Posterior vena cava (tissue), 2 donors: ENCODE measurements at places on chromosomes 3 and 15.

DNA sequence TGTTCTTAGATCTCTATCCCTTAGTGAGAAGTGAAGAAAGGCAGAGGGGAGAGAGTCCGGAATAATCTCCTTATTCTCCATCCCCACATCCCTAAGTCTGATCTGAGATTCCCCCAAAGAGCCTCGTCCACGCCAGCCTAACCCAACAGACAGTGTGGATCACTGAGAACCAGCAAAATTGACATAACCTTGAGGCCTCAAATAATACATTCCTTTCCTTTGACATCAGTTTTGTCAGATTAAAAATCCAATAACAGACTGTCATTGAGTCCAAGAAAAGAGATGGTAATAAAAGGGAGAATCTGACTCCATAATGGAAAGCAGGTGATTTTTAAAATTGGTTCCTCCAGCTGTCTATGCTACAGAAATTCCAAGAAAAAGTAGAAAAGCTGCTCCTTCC, 7.7 kb upstream of the SIAH2 start:
- DNase-seq, result no peak

GRCh38 chr3:156818273-156818651, 7.9 kb upstream of the LEKR1 start:
- no peak for DNase-seq

DNA sequence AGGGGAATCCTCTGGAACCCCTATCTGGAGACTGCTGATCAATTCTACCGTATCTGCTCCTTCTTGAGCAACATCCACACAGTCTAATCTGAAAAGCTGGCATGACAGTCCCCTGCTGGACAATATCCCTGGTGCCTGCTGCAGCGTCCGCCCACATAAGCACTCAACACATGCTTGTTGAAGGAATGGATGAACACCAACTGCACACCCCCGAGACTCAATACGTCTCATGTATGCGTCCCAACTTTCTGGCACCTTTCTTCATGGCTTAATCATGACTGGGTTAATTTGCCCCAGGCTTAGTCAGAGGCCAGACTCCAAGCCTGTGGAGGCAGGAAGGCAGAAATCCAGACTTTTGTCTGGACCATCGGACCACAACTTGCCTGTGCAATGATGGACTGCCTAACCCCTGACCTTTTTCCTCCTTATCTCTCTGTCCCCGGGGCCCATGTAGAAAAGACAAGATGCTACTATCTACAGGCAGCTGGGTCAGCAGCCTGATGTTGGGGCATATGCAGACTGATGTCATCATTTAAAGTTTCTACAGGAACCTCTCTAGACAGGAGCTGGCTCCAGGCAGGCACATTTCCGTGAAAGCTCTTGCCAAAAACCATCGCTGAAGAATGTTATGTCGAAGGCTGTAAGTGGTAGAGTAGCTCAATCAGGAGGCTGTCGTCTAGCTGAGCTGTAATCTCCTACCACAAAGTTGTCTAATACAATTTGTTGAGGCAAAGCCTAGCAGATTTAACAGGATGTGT, 114.1 kb upstream of the TPM1 start:
- DNase-seq, result no peak

- no peak for DNase-seq
Measured at GRCh38 chr3:40713795-40714194, 189.0 kb downstream of the ZNF621 start.

DNA sequence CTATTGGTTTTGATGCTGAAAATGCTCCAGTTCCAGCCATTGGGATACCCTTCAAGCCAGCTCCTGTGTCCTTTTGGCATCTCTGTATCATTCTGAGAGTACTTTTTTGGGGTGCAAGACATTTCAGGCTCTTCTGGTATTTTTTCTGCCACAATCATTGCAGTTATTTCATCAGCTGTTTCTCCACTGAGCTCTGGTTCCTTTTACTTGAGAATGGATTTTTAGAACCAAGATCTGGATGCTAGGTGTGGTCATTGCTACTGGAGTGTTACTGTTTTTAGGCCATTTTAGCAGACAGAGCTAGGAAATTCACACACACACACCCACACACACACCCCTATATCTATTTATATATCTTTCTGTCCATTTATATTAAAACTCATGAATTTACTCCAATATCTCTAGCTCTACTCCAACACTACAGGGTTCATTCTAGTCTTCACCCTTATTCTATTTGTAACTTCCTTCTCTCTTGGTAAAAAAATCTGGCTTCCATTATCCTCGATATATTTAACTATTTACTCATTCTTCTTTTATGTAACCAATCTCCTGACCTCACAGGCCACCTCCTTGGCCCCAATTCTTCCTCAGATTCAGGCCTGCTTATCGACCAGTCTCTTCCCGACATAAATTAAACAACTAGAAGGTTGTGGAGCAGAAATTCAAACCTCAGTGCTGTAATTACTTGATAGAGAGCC, 17.0 kb downstream of the SLC35G2 start:
- no peak for DNase-seq

GRCh38 chr15:78170848-78171773, 21.9 kb downstream of the IDH3A start:
- DNase-seq, result peak; percentile 8

- no peak for DNase-seq
Measured at GRCh38 chr3:168249205-168249549, 153.5 kb upstream of the GOLIM4 start.

DNA sequence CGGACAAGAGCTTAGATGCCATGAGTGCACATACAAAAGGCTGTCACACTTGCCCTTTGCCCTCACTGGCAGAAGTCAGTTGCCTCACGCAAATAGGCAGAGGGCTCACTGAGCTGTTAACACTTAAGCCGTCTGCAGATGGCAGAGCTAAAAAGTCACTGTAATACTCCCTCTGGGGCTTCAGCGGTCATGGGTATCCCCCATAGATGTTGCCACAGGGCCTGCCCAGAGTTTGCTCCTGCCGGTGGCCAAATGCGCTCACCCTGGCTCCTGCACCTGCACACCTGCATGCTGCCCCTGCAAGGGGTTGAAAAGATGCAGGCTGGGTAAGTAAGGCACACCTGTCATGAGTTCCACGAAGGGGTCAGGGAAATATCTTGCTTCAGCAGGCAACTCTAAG, 741.5 kb downstream of the EDEM1 start:
- DNase-seq, result no peak

- DNase-seq, result no peak
Measured at GRCh38 chr3:149686996-149687395, 29.2 kb upstream of the WWTR1 start.

DNA sequence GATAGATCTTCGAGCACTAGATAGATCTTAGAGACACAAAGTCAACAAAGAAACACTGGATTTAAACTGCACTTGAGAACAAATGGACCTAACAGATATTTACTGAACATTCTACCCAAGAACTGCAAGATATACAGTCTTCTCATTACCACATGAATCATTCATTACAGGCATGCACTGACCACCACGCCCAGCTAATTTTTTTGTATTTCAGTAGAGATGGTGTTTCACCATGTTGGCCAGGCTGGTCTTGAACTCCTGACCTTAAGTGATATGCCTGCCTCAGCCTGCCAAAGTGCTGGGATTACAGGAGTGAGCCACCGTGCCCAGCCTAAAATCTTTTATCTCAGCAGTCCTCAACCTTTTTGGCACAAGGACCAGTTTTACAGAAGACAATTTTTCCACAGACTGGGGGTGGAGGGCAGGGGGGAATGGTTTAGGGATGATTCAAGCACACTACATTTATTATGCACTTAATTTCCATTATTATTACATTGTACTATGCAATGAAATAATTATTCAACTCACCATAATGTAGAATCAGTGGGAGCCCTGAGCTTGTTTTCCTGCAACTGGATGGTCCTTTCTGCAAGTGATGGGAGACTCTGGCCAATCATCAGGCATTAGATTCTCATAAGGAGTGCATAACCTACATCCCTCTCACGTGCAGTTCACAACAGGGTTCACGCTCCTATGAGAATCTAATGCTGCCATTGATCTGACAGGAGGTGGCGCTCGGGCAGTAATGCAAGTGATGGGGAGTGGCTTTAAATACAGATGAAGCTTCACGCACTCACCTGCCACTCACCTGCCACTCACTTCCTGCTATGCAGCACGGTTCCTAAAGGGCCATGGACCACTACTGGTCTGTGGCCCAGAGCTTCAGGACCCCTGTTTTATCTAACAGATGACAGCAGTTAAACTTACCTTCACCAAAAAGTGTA, 21.7 kb downstream of the CSNK1G1 start:
- no peak for DNase-seq

- no peak for DNase-seq
Measured at GRCh38 chr15:60179786-60180391, 175.8 kb downstream of the FOXB1 start.

DNA sequence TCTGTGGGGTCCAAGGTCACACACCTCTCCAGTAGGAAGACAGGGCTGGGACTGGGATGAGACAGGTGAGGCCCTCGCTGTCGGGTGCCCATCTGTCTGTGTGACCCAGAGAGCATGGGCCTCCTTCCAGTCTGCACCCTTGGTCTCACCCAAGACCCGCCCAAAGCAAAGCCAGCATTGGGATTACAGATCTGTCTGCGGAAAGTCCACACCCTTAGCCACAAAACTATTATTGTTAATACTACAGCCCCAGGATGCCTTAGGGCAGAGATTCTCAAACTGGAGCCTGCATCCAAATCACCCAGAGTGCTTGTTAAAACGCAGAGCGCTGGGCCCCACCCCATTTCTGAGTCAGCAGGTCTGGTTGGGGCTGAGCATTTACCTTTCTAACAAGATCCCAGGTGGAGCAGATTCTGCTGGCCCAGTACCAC, 58.5 kb upstream of the ZNF148 start:
- DNase-seq, result no peak

- no peak for DNase-seq
Measured at GRCh38 chr3:365268-365667, 168.7 kb downstream of the CHL1 start.

DNA sequence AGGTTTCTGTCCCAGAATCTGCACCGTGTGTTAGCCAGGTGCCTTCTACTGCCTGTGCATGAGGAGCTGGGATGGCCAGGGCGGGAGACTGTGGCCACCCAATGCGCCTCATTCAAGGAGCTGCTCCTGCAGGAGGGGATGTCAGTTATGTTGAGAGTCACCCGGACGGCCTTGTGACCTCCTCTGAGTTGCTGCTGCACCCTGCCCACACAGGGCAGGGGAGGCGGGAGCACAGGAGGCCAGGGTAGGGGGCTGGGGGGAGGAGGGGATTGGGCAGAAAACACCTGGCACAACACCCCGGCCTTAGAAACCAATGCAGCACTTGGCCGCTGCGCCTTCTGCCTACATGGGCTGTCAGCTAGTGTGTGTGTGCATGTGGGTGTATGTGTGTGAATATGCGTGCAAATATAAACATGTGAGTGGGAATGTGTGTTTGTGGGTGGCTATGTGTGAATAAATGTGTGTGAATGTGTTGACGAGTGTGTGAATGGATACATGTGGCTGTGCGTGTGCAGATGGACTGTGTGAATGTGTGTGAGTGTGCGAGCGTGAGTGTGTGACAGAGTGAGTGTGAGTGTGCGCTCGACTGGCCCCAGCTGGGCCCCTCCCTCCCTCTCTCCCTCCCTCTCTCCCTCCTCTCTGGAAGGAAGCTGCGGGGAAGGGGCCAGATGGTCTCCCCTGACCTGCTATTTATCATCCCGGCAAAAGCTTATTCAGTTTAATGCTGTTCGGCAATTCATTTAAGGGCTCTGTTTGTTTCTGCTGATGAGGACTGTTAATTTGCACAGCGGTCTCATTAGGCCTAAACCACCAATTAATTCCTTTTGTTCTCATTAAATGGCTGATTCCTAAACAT, 106.9 kb downstream of the TLE3 start:
- peak; percentile 56 for DNase-seq

DNA sequence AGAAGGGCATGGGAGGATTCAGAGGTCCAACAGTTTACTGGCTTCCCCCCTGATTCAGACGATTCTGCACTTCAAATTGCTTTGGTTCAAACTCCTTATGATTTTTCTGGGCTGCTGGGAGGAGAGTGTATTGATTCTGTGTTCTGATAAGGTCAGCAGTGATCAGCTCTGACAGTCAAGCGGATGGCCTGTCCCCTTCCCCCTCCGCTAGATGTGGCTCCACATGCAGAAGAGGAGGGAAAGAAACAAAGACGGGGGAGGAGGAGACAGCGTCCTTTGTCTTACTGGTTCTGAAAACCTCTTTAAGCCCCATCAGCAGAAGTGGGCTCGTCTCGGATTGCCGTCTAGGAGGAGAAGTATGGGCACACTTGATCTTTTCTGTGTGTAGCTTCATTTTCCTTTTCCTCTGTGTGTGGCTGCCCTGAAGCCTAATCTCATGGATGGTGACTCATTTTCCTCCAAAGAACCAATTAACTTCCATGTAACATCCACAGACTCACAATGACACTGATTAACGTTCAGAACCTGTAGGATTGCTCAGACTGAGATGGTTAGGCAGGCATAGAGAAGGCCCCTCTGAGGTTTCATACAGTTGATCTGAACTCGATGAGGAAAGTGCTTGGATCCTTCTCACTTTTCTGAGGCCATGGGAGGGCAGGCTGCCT, 162.4 kb upstream of the PPP2R3A start:
- DNase-seq, result no peak

DNA sequence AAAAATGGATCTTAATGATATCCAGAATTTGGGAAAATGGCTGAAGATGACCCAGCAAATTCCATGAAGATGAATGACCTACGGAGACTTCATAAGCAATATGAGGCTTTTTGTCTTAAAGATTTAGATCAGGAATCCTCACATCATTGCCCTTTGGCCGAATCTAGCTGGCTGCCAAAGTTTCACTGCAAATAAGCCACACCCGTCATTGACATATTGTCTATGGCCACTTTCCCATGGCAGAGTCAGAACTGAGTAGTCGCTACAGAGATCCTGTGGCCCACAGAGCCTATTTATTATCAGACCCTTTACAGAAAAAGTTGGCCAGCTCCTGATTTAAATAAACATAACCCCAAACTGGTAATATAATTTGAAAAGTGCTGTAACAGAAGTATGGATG, 307.4 kb upstream of the RARB start:
- no peak for DNase-seq

DNA sequence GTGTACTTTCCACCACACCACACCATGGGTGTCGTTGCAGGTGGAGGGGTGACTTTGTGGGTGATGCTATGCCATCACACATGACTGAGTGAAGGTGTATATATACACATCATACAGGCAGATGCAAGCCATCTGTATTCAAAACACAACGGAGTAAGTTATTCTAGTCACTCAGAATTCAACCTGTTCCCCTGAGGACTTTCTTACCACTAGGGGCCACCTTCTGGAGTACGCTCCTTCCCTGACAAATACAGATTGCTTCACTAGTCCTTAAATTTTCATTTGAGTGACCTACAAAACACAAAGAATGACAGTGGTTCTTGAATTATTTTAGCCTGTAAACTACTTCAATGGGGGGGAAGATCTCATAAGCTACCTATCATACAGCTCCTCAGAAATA, 52.8 kb upstream of the NTRK3 start:
- no peak for DNase-seq

- DNase-seq, result no peak
Measured at GRCh38 chr3:73827725-73828211, 203.0 kb upstream of the PDZRN3 start.

DNA sequence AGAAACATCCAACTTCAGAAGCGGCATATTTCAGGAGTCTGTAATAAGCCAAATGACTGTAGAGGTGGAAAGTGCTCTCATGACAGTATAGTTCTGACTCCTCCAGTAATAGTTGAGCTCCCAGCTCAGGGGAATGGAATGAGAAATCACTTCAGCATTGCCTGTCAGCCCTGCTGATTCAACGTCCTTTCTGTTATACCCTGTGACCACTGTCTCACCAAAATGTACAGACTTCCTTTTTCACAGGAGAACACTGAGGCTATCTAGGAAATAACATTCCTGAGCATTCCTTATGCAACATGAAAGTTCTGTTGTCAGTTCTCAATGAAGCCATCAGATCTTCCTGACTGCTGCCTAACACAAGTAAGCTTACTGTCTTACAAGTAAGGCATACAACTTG, 284.5 kb upstream of the MME start:
- no peak for DNase-seq
